Caki2 (cell line): ENCODE measurements at places on chromosomes 2 and 18. TPM values are rescaled to one million over a fixed set of nuclear protein-coding genes. Genes with fewer than 3 reads are reported as not detected.
A peak's percentile ranks its signal among the peaks of the same experiment; 100 is the strongest.

The KCNE4 gene
- not detected in 2 replicates for total RNA-seq

The CTAGE1 gene
- total RNA-seq, result not detected in 2 replicates

The EGR4 gene
- not detected in 2 replicates for total RNA-seq

The MC4R gene
- not detected in 2 replicates for total RNA-seq

The ALLC gene
- total RNA-seq, result not detected in 2 replicates

The CCDC85A gene
- total RNA-seq, result 0.54 and 0.70 TPM in 2 replicates

The CRYGC gene
- not detected in 2 replicates for total RNA-seq

DNA sequence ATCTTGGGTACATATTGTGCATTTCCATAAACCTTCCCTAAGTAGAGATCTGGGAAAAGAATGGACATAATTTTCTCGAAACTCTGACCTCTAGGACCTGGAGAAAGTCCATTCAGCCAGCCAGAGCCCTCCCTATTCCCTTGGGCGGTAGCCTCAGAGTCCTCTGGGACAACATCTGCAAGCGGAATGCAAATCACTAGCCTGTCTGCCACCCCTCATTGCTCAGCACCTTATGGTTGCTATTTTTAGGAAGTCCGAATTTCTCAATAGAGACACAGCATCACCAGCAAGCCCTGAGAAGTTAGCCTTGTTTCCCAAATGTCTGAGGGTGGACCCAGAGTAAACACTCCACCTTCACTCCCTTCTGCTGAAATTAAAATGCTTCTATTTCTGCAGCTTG is 17.6 kb upstream of the CD28 start:
- no peak for DNase-seq

- DNase-seq, result no peak
Measured at GRCh38 chr2:85990084-85990483, 101.3 kb upstream of the ST3GAL5 start.

- DNase-seq, result no peak
Measured at GRCh38 chr2:172510088-172510487, 45.8 kb upstream of the PDK1 start.

DNA sequence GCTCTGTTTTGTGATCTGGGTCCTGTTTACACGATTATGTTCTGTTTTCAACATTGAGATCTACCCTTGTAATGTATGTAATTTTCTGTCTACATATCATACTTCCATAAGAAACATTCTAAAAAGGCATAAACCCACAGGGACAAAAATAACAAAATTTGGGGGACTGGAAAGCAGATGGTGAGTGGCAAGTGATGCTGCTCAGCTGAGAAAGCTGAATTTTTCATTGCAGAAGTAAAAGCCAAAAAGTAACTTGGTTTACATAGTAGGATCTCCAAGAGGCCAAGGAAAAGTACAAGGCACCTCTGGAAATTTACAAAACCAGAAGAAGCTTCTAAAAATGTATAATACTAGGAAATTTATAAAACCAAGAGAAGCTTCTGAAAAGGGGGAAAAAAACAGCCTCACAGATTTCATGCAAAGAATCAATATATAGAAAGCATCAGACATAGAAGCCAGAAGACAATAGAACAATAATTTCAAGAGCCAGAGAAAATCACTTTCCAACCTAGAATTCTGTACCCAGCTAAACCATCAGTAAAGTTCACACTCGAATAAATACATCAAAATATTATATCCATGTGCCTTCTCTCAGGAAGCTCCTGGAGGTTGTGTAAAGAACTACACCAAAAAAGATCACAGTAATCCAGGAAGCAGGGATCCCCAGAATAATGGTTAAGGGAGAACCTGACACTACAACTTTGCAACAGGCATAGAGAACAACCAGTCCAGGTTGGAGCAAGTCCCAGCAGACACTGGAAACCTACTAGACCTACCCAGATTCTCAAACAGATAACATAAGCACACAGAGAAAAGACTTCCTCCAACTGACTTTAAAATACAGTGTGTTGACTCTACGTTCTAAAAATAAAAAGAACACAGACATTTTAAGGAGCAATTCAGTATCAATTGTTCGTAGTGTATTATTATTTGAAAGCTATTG is 401.7 kb upstream of the HS6ST1 start:
- DNase-seq, result no peak

DNA sequence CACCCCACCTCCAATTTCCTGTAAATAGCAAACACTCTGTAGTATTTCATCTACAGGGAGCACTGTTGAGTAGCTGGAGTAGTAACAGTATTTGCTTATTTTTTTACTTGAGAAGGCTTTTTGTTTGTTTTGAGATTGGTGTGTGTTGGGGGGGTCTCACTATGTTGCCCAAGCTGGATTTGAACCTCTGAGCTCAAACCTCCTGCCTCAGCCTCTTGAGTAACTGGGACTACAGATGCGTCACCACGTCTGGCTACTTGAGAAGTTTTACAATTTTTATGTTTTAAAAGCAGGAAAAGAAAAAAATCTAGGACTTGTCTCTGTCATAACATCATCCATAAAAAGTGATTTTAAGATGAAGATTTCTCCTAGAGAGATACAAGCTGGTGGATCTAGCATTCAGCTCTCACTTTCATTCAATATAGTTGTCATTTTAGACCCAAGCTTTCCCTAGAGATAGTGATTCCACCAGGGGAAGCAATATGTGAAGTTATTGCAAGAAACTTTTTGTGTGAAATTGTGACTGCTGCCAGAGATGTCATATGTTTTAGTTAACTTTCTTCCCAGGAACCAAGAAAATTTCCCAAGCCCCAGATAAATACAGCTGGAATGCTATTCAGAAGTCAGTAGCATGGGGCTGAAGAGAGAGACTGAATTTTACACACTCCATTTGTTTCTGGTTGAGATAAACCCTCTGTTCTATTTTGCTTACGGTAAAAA is 60.2 kb upstream of the MAP4K3 start:
- no peak for DNase-seq

GRCh38 chr2:61988462-61989366 is 83.2 kb downstream of the COMMD1 start:
- no peak for DNase-seq

DNA sequence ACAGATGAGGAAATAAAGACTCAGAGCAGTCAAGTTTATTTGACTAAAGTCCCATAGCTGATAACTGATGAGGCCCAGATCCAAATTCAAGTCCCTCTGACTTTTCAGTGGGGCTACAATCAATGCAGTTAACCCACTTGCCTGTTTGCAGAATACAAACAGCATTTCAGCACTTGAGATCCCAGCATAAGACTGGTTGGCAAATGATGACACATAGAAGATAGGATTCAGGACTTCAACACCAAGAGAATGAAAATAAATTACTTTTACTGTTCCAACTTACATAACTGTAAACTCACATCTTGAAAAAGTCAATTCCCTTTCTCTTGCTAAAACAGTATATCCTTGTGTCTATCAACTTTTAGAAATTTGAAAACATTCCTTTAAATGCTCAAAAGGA is 61.2 kb downstream of the CCDC93 start:
- DNase-seq, result no peak

DNA sequence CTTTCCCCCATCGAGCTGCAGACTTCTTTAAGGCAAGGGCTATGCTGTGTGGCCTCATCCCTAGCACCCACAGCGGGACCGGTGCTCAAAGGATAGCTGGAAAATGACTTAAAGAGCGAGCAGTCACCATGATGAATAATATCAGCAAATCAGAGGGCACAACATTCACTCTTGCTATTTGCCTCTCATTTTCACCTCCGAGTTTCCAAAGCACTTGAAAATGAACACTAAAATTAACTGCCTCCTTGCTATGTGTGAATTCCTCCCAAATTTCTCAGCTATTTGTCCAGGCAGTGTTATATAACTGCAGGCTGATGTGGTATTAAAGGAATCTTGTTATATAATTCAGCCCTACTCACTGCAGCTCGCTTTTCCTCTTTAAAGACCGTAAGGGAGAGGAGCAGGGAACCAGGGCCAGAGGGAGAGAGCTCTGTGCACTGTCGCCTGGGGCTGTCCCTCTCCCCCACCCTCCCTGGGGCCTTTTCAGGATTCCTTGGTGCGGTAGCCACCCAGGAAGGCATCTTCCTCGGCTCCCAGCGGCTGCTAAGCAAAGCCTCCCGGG is 1.4 kb downstream of the CYS1 start:
- no peak for DNase-seq

DNA sequence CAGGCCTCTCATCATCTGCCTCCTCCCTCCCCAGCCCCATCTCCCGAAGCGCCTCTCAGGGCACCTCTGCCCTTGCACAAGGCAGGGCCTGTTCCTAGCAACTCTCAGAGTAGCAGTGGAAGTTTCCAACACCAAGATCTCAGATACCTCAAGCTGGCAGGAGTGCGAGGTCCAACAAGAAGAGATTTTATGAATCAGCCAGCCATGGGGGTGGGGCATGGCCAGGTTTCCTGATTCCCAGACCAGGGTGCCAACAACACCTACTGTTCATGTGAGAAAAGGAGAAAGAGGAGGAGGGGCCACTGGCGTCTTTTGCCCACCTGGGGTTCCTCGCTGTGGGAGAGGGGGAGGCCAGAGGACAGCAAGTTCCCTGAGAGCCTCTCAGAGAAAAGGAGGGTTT is 6.6 kb upstream of the STEAP3 start:
- no peak for DNase-seq

- DNase-seq, result no peak
Measured at GRCh38 chr2:173979751-173980351, 14.7 kb upstream of the SP3 start.

DNA sequence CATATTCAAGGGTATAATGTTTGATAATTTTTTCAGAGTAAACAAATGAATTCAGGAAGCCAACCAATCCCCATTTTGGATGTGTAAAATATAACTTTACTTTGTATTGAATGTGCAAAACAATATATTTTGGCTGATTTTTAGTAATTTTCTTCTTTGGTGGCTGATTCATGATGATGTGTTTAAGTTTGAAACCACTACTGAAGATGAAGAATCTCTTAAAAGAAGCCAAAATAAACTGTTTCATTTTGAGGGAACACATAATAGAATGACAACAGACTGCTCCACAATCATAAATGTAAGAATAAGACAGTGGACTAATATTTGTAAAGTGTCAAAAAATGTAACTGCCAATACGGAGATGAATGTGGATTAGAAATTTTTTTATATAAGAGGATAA is 52.5 kb upstream of the TRIM43 start:
- no peak for DNase-seq

DNA sequence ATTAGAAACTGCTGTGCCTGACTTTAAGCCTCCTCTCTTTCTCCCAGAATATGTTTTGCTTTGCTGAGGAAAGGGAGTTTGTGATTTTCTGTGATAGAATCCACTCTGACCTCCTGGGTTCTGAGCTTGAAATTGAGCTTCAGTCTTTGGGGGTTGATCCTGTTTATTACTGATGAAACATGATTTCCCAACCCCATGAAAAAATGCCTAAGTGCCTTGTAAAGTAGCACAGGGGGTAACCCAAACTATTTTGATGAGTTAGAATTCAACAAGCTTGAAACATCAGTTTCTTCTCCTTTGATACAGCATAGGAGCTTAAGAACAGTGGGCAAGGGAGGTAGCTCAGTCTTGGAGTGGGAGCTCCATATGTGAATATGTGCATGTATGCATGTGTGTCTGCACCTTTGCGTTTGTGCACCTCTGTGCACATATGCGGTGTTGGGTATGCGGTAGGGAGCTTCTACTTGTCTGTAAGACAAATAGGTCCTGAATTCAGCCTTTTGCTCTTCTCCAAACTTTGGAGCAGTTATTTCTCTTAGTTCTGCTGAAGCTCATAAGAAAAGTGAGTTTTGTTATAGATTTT is 364.6 kb downstream of the OSR1 start:
- no peak for DNase-seq

DNA sequence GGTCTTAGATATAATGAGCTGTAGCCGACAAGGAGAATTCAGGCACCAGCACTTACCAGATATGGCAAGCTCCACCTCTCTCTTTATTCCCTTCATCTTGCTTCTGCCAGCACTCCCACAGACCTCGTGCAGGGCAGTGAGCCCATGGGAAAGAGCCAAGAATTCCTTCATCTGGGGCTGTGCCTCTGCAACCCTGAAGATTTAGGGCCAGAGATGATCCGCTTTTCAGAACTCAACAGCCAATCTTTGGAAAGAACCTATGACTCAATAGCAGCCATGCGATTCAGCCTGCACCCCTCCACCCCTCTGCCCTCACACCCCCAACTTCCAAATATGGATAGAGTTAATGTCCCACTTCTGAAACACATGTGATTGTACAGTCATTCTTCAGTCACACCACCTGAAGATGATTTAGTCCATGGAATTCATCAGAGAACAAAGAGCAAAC is 533.7 kb upstream of the TNP1 start:
- no peak for DNase-seq

DNA sequence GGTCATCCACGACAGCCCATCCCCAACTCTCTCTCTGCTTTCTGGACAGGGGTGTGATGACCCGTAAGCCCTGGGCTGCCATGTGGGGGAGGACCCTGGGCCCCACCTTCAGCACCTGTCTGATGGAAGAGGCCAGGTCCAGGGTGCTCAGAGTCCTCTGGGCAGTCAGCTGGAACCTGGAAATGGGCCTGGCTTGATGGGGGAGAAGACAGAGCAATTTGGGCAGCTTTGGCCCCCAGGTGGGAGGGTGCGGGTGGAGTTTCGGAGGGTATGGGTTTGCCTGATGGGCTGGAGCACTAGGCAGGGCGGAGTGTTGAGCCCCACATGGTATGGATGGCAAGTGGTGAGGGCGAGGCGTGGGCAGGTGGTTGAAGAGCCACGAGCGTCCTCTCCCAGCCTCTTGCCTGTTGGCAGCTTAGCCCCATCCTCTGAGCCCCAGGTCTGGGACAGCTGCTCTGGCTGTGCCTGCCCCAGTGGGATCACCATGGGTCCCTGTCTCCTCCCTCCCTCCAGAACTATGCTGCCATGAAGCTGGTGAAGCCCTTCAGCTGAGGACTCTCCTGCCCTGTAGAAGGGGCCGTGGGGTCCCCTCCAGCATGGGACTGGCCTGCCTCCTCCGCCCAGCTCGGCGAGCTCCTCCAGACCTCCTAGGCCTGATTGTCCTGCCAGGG is 232.7 kb downstream of the DYSF start:
- no peak for DNase-seq

- peak; percentile 96 for DNase-seq
Measured at GRCh38 chr18:3595369-3596273, 145.6 kb downstream of the TGIF1 start.

- DNase-seq, result no peak
Measured at GRCh38 chr2:159106109-159106508, 137.7 kb downstream of the TANC1 start.

DNA sequence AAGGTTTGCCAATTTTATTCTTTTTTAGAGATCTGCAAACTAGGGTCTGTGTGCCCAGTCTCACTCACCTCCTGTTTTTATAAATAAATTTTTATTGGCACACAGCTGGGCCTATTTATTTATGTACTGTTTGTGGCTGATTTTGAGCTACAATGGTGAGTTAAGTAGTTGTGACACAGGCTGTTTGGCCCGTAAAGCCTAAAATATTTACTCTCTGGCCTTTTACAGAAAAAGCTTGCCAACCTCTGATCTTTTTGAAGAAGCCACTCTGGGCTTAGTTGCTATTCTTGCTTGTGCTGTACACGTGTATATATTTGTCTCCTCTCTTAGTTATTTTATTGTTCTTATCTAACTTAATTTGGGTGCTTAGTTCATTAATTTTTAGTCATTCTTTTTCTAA is 14.5 kb downstream of the NAB1 start:
- DNase-seq, result no peak

DNA sequence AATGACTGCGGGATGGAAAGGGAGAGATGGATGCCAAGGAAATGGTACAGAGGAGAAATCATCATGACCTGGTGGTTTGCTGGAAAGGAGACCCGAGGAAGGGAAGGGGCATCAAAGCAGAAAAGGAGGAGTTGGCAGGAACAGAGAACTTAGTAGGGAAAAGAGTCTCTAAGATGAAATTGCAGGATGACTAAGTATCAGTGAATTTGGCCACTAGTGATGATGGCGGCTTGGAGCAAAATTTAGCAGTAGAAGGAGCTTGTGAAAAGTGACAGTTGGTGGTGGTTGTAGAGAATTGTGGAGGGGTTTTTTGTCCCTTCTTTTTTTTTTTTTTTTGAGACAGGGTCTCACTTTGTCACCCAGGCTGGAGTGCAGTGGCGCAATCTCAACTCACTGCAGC is 10.1 kb downstream of the METAP1D start:
- DNase-seq, result no peak
